K562 (cell line): ENCODE measurements at places on chromosomes 16 and 17.

DNA sequence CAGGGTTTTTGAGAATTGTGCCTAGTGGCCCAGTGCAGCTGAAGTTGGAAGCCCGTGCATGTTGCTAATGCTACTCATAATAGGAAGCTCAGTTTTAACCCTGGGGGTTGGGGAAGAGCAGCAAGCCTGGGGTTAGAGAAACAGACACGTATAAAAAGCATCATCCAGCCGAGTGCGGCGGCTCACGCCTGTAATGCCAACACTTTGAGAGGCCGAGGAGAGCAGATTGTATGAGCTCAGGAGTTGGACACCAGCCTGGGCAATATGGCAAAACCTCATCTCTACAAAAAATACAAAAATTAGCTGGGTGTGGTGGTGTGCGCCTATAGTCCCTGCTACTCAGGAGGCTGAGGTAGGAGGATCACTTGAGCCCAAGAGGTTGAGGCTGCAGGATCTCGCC is 2.3 kb upstream of the CLUH start:
- peaks cover 29% of the 10 kb centered on the region; the same call in 2 of the 3 replicates for H3K4me1 ChIP-seq
- H3K4me3 ChIP-seq: no peak overlapping the region
- peaks cover 10% of the 10 kb centered on the region; the same call in 1 of the 3 replicates for H3K36me3 ChIP-seq
- H3K27ac ChIP-seq: no peak overlapping the region

GRCh38 chr17:72385475-72385874 is 264.7 kb downstream of the SOX9 start:
- no peaks in the 10 kb centered on the region for H3K36me3 ChIP-seq
- no peak for DNase-seq
- no peak overlapping the region for H3K4me3 ChIP-seq

GRCh38 chr17:70808596-70808995 is 639.3 kb downstream of the KCNJ2 start:
- no peaks in the 10 kb centered on the region for H3K36me3 ChIP-seq
- no peaks in the 10 kb centered on the region for H3K27me3 ChIP-seq
- H3K4me3 ChIP-seq: no peak overlapping the region
- H3K27ac ChIP-seq: no peak overlapping the region
- no peaks in the 10 kb centered on the region for H3K4me1 ChIP-seq

DNA sequence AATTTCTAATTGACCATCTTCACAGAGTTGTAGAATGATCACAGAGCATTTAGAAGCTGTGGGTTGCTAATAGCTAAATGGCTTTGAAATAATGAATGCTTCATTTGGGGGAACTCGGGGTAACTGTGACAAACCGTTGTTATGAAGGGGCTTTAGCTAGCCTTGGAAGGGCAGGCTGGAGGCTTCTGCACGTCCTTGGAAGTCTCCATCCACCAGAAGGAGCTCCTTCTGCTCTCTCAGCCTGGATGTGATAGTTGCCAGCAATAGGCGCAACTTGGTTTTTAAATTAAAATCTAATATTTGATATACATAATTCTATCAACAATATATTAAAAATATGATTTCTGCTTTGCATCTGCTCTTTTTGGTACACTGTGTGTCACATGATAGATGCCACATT is 200.5 kb downstream of the RPTOR start:
- peaks cover 11% of the 10 kb centered on the region; the same call in 2 of the 3 replicates for H3K36me3 ChIP-seq
- no peak overlapping the region for H3K27ac ChIP-seq
- H3K4me3 ChIP-seq: no peak overlapping the region
- H3K4me1 ChIP-seq: no peaks in the 10 kb centered on the region

- peaks cover 48% of the 10 kb centered on the region for H3K36me3 ChIP-seq
- no peak for DNase-seq
- no peaks in the 10 kb centered on the region for H3K27me3 ChIP-seq
Observed at GRCh38 chr17:40124279-40125141, 2.7 kb downstream of the MSL1 start.

- H3K4me1 ChIP-seq: no peaks in the 10 kb centered on the region
- no peaks in the 10 kb centered on the region for H3K36me3 ChIP-seq
- H3K27ac ChIP-seq: no peak overlapping the region
- no peak overlapping the region for H3K4me3 ChIP-seq
- no peak for DNase-seq
Observed at GRCh38 chr16:82845116-82845515, 218.3 kb downstream of the CDH13 start.

DNA sequence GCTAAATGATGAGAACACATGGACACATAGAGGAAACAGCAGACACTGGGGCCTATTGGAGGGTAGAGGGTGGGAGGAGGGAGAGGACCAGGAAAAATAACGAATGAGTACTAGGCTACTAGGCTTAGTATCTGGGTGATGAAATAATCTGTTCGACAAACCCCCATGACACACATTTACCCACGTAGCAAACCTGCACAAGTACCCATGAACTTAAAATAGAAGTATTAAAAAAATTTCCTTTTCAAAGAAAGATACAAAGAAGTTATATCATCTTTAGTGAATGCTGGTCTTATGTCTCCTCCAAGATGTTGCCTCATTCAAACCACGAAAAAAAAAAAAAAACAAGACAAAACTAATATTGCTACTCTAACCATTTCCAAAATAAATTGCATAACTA is 31.7 kb downstream of the MBTD1 start:
- H3K27me3 ChIP-seq: no peaks in the 10 kb centered on the region
- H3K27ac ChIP-seq: no peak overlapping the region
- peaks cover 19% of the 10 kb centered on the region; the same call in 2 of the 3 replicates for H3K36me3 ChIP-seq
- no peaks in the 10 kb centered on the region for H3K4me1 ChIP-seq
- H3K4me3 ChIP-seq: no peak overlapping the region

- no peaks in the 10 kb centered on the region for H3K4me1 ChIP-seq
- H3K36me3 ChIP-seq: no peaks in the 10 kb centered on the region
- H3K27me3 ChIP-seq: no peaks in the 10 kb centered on the region
- H3K4me3 ChIP-seq: no peak overlapping the region
- no peak for DNase-seq
Observed at GRCh38 chr16:64990101-64990500, 131.8 kb downstream of the CDH11 start.

DNA sequence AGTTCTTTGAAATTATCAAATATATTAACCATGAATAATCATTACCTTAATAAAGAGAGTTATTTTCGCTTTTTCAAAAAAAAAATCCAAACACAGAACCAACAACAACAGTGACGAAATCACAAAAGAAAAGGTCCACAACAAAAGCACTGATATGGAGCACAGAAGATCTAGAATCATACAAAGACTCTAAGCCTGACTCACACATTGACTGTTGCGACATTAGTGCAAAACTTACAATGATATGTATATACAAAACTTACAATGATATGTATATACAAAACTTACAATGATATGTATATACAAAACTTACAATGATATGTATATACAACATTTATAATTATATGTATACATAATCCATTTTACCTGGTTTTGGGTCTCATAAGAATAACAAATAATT is 117.7 kb downstream of the USP22 start:
- H3K36me3 ChIP-seq: peaks cover 8% of the 10 kb centered on the region; the same call in 1 of the 3 replicates
- DNase-seq: no peak
- no peak overlapping the region for H3K4me3 ChIP-seq

DNA sequence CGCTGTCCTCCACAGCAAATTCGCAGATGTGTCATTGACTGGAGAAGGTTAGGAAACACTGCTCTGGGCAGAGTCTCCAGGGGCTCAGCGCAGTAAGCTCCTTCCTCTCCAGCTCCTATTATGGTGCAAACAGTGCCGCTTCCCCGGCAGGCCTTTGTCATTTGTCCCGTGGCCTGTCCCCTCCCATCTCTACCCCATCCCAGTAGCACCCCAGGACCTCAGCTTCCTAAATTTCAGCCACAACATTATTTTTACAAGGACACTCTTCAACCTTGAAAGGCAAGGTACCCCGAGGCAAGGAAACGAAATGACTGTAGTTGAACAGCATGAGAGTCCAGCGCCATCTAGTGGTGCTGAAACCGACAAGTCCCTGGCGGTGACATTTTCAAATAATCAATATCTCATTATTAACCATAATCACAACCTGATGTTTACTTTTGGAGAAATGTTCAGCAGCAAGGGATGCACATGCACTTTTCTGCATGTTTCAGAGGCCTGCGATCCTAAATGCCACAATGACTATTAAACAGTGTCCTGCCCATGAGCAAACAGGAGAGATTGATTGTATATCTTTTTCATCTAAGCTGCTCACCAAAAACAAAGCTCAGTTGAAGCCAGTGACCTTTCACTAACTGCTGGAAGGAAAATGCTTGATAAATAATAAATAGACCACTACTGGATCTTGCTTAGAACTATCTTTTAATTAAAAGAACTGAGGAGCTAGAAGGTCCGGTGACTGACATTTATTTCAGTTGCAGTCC is 16.5 kb downstream of the MRPS23 start:
- H3K27me3 ChIP-seq: no peaks in the 10 kb centered on the region; the same call in 1 of the 2 replicates
- peak; percentile 53 for DNase-seq
- H3K36me3 ChIP-seq: peaks cover 2% of the 10 kb centered on the region; the same call in 1 of the 3 replicates
- no peak overlapping the region for H3K27ac ChIP-seq

GRCh38 chr17:38996660-38997337 is 29.6 kb upstream of the FBXO47 start:
- H3K4me3 ChIP-seq: no peak overlapping the region
- peaks cover 5% of the 10 kb centered on the region for H3K4me1 ChIP-seq
- no peak overlapping the region for H3K27ac ChIP-seq
- H3K27me3 ChIP-seq: no peaks in the 10 kb centered on the region

DNA sequence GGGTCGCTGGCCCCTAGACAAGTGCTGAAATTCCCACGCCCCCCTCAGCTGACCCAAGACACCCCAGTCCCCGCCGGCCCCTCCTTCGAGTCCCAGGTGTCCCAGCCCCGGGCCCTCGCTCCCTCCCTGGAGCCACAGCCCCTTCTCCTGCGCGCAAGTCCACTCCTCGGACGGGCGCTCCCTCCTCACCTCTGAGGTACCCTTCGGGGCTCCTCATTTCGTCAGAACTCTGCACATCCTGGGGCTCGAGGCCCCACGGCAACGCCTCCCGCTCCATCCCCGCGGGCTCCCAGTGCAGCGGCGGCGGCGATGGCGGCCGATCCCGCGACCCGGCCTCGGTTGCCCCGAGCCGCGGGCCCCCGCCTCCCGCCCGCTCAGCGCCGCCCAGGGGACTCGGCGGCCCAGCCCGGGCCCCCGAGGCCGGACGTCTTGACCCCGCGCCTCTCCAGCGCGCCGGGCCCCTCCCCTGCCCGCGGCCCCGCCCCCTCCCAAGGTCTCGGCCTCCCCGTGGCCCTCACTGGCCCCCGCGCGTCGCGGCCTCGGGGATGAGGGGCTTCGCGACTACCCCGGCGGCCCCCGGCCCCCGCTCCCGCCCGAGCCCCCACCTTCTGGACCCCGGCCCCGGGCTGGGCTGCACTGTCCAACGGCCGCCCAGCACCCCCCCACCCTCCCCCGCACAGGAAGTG is at the start of gene ZNF768:
TSS of gene ZNF768 (minus strand) at position 430 of the 686 bp plus-strand sequence. CDS start at position 277, 153 bp downstream.
- peak within 1 kb of the TSS; percentile 97 for H3K27ac ChIP-seq
- H3K27me3 ChIP-seq: no peaks in the 10 kb centered on the region
- H3K36me3 ChIP-seq: peaks cover 17% of the 10 kb centered on the region; the same call in 2 of the 3 replicates
- peaks cover 36% of the 10 kb centered on the region; the same call in 2 of the 3 replicates for H3K4me1 ChIP-seq

DNA sequence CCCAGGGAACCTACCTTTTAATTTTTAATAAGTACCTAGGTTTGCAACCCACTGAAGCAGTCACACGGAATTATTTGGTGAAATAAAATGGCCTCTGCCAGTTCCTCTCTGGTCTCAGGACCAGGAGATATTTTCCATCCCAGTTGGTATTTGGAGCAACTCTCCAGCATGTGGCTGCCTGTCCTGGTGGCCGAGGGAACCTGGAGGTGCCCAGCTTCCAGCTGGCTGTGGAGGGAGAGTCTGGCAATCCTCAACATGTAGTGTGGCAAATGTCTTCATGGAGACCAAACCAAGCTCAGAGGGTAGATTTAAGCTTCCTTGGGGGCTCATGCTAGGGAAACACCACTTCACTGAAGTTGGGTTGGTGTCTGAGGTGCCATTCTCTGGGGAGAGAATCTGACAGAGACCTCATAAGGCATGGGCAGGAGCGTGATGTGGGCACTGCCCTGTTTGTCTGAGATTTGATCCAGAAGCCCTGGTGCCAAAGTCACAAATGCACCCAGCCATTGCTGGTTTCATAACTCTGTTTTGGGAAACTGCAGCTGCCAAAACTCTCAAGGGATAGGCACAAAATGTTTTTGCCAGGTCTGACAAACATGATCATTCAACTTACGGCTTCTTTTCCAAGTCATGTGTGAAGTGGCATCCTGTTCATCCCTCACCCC is 2.8 kb downstream of the MT1X start:
- DNase-seq: no peak
- H3K4me3 ChIP-seq: no peak overlapping the region
- H3K27ac ChIP-seq: no peak overlapping the region
- peaks cover 48% of the 10 kb centered on the region for H3K27me3 ChIP-seq
- H3K36me3 ChIP-seq: no peaks in the 10 kb centered on the region

DNA sequence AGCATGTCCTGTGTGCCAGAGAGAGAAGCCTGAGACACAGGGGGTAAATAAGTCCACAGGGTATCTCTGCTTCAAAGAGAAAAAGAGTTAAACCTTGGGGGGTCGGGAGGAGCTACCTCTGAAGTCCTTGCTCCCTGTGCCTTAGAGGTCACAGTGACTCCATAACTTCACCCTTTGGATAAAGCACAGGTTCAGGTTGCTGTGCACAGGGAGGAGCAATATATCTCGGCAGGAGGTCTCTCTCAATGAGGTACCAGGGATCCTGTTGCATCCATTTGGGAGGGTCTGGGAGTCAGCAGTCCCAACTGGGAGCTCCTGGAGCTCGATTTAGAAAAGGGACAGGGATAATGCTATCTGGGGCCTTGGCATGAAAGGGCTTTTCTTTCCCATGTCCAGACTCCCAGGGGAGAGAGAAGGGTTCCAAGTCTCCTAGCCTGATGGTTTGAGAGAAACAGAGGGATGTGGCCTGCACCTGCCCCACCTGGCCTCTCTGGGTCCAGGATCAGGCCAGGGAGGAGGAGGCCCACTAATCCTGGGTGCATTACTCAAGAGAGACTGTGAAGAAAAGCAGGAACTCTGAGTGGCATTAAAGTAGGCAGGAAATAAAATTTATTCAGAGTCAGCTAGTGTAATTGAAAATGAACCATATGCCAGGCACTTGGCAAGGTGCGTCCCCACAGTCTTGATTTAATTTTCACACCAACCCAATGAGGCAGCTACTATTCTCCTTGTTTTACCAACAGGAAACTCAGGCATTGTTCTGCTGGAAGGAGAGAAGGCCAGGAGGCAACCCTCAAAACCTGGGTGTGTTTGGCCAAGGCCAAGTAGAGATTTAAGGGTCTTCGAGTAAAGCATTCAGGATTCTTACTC is 40.7 kb downstream of the CUEDC1 start:
- H3K4me3 ChIP-seq: no peak overlapping the region
- DNase-seq: no peak
- H3K27me3 ChIP-seq: peaks cover 15% of the 10 kb centered on the region
- H3K4me1 ChIP-seq: 0 out of 2 replicates have a peak, but pooled peaks cover 5% of the 10 kb centered on the region
- no peaks in the 10 kb centered on the region for H3K36me3 ChIP-seq

GRCh38 chr17:71978435-71978834 is 142.4 kb upstream of the SOX9 start:
- no peak overlapping the region for H3K27ac ChIP-seq
- no peak for DNase-seq
- no peaks in the 10 kb centered on the region for H3K27me3 ChIP-seq
- no peak overlapping the region for H3K4me3 ChIP-seq
- H3K4me1 ChIP-seq: no peaks in the 10 kb centered on the region

- H3K27ac ChIP-seq: no peak overlapping the region
- no peak for DNase-seq
- H3K27me3 ChIP-seq: no peaks in the 10 kb centered on the region
- peaks cover 92% of the 10 kb centered on the region for H3K36me3 ChIP-seq
- H3K4me1 ChIP-seq: no peaks in the 10 kb centered on the region
- H3K4me3 ChIP-seq: no peak overlapping the region
Observed at GRCh38 chr17:29278692-29279091, 15.3 kb downstream of the NUFIP2 start.
